RWPE2 (cell line): ENCODE measurements at places on chromosomes 3 and 15.
A peak's percentile ranks its signal among the peaks of the same experiment; 100 is the strongest.

DNA sequence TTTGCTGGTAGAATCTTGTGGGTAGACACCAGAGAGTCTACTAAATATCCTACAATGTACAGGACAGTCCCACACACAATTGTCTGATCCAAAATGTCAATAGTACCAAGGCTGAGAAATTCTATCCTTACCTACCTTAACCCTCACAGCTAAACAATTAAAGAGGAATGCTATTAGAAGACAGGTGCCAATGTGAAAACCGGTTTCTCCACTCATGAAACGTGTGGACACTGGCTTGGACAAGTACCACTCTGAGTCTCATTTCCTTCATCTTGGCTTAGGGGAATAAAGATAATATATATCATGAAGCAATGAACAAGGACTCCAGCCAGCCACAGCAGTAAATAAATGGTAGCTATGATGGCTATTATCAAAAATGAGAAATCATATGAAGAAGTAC is 90.2 kb downstream of the RFTN1 start:
- DNase-seq = no peak

GRCh38 chr3:178001670-178002101 is 534.5 kb upstream of the KCNMB2 start:
- DNase-seq = no peak

- no peak for DNase-seq
Measured at GRCh38 chr3:24450160-24450907, 44.3 kb downstream of the THRB start.

DNA sequence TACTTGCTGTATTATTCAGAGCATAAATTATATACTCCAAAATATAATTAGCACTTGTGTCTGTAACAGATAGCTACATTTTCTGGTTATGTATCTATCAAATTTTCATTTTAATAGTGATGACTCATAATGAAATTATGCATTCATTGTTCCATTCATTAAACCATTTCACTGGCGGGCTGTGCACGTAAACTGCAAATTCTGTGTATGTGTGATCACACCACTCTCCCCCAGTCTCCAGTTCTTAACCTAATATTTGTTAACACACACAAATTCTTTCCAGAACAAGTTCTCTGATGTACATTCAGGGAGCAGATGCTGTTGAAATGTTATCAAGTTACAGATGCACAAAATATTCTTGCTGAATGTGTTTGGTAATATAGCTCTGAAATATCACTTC is 3.8 kb upstream of the KCNMB2 start:
- no peak for DNase-seq

DNA sequence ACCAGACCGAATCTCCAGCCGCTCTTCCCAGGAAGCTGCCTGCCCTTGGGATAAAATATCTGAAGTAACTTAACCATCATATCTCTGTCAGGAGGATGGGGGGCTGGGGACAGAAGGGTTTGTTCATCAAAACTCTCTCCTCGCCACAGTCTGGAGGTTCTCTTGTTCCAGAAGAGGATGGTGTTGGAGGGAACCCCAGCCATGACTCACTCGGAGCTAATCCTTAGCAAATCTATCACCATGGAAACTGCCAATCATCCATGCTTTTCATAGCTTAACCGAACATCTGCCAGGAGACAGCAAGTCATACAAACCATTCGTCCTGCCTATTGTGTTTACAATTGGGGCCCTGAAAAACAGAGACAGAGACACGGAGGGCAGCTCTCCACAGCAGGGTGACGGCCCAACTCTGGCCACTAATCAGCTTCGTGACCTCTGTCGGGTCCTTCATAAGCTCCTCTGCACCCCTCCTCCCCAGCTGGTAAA is 73.8 kb upstream of the HEG1 start:
- DNase-seq = peak; percentile 88

- no peak for DNase-seq
Measured at GRCh38 chr3:88009066-88009465, 49.7 kb downstream of the CGGBP1 start.

DNA sequence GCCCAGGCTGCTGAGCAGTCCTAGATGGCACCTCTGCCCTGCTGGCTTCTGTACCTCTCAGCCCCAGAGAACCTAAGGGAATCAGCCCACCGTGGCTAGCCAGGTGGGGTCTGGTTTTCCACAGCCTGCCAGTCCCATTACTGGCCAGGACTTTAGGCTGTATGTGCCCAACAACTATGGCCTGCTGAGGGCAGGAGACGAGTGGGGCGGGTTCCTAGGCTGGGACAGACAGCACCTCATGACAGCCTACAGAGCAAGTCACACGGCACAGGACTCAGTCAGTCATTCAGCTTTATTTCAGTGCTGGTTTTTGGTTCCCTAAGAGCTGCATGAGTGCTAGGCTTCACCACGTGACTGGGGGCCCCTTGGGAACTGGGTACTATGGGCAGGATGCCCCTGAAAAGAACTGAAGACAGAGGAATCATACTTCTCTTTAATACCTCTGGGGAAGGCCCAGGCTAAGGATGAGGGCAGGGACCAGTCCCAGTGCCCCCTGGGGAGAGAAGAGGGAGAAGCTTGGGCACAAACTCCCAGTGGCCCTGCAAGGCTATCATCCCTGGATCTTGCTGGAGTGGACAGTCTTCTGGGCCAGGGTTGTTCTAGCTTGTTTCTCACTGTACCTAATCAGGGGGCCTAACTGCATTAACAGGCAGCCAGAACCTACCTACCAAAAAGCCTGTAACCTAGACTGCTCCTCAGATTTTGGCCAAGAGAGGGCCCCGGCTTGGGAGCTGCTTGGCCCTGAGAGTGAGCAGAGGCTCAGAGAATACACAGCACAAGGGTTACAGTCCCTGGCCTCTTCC is 14.8 kb downstream of the CLK3 start:
- DNase-seq = peak; percentile 58

DNA sequence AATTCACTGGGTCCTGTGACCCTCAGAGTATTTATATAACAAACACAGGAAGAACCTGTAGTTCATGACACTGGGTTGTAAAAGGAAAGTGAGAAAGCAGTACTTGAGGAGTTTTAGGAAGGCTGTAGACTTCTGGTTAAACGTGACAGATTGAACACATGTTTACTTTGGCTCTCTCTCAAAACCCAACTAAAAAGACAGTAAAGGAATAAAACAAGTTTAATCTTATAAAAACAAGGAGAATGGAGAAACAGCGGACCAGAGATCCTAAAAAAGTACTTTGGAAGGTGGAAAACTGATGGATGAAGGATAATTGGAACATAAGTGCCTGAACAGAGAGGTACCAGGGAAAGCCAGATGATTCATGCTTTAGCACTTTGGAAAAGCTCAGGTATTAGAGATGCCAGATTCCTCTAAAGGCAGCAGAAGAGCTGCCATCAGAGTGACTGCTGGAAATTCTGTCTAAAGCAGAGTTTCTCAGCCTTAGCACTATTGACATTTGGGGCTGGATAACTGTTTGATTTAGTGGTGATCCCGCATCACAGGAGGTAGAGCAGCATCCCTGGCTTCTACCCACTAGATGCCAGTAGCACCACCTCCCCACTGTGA is 182.9 kb upstream of the RORA start:
- DNase-seq = no peak

DNA sequence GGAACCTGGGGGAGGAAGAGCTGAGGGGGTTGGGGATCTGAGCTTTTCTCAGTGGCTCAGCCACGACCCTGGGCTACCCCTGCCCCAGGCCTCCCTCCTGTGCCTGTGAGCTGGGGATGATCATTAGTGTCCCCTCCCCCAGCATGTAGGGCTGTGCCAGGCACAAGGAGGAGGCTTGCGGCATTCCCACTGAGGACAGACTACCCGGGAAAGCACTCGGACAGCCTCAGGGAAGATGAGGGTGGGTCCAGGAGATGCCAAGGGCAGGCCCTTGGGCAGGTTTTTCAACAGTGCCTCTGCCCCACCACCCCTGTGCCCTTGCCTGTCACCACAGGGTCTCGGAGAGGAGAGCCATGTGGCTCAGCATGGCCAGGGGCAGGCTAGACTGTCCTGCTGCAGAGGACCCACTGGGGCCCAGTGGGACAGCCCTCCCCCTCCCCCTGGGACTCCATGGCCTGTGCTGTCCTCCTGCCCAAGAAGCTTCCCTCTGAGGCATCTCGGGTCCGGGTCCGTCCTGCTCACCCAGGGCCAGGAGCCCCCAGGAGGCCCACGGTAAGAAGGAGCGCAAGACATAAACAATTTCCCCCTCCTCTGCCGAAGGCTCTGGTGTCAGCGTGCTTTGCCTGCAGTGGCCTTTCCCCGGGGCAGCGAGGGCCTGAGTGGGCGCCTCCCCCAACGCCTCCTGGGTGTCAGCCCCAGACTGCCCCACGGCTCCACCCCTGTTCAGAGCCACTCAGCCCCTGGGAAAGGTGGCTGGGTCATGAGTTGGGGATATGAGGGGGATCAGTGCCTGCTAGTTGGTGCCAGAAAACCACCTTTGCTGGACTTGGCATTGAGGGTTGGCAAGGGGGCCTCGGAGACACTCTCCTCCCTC is 192.5 kb downstream of the GOLGA6L6 start:
- DNase-seq = peak; percentile 86
